Motor neuron (in vitro differentiated cells): ENCODE measurements at places on chromosomes 7 and 10.

DNA sequence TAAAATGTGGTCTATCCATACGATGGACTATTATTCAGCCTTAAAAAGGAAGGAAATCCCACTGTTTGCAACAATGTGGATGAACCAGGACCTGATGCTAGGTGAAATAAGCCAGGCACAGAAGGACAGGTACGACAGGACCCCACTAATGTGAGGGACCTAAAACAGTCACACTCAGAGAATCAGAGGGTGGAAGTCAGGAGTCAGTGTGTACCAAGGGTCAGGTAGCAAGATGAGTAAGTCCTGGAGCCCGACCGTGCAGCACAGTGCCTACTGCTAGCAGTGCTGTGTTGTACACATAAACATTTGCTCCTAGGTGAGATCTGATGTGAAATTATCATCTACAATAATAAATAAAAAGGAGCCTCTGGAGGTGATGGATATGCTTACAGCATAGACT, 322.3 kb downstream of the GLRX3 start:
- ATAC-seq: no peak

DNA sequence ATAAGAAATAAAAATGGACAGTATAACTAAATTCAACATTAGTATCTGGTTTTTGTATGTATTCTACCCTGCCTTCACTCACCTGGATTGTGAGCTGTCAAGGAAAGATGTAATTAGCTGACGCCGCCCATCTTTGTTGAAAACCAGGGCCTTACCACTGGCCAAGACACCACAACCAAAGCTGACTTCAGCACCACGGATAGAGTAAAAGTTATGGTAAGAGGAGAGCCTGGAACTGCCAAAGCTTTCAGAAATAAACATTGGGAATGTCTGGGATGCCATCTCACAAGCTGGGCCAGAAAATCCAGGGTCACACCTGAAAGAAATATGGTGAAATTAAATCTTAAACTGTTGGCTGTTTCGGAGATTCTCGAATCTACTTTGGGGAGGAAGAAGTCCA, 190.1 kb upstream of the SLC26A5 start:
- ATAC-seq: no peak

DNA sequence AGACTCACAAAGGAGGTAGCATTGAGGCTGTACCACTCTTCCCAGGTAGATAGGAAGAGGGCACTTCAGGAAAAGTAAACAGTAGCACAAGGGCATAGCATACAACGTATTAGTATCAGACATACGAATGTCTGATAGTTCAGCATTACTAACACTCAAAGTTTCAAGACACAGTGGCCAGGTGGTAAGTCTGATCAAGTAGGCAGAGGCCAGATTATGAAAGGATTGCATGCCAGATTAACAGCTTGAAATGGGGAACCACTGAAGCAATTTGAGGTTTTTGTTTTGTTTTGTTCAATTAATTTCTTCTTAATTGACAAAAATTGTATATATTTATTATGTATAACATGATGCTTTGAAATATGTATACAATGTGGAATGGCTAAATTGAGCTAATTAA, 45.7 kb upstream of the IL6 start:
- ATAC-seq: no peak

DNA sequence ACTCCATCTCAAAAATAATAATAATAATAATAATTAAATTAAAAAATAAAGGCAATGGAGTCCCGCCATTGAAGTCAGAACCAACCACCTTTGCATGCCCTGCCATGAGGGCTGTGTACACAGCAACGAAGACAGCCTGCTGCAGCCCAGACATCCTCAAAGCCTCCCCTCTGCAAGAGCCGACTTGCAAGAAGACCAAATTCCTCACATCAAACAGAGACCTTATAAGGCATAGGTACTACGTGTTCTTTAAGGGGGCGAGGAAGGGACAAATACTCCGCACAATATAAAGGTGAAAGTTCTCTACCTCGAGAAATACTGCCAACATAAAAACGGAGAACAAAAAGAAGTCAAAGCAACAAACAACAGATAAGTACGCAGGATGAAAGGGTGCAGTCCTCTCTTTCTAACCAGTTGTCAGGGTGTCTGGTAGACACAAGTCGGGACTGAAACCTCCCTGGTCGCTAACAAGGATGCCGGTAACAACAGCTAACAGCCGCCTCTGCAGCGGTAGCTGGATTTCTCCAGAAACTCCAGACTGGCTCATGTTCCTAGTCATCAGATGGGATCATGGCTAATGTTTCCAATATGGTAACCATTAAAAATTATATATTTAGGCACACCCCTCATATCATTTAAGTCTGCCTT, 23.6 kb downstream of the FGFR2 start:
- ATAC-seq: peak; percentile 24

DNA sequence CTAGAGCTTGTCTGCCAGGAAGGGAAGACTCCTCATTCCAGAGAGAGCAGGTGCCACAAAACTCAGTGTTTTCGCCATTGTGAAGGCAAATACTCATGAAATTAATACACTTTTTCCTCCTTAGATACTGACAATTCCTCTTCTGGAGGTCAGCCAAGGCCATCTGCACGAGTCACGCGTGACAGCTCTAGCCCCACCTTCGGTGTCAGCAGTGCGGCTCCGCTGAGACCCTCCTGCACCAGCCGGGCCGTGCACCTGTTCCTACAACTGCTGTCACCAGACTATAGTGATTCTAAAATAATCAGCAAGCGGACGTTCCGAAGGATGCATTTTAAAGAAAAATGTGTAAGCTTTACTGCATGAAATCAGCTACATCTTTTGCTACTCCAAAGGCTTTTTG, 127.7 kb downstream of the DIP2C start:
- no peak for ATAC-seq

- no peak for ATAC-seq
Measured at GRCh38 chr7:37425498-37425897, 23.2 kb downstream of the ELMO1 start.

GRCh38 chr10:85537561-85537960, 829.0 kb downstream of the GRID1 start:
- no peak for ATAC-seq

DNA sequence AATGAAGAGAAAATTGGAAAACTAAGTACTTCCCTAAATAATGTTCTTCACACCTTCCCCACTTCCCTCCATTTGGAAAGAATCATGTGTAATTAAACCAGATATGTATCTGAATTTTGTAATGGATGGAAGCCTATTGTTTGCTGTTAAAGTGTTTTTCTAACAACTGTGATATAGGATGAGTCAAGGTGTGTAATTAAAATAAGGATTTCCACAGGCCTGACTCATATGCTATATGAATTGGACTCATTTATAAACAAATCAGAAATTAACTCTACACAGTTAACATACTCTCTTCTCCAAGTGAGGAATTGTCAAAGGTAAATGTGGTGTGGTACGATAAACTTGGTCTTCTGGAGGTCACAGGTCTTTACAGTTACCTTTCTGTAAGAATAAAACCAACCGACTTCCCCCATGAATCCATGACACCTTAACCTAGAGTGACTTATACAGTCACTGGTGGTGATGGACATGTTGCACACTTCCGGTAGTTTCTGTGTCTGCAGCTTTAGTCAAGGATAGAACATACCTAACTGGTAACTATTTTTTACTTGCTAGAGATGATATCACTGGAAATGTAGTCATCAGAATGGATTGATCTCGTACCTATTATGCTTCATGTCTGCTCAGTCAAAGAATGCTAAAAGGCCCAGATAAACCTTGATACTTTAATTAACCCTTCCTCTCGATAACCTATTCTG, 12.8 kb downstream of the PNLIPRP3 start:
- no peak for ATAC-seq

- no peak for ATAC-seq
Measured at GRCh38 chr10:1932692-1933094, 195.4 kb upstream of the ADARB2 start.

- ATAC-seq: no peak
Measured at GRCh38 chr10:9951481-9952257, 1066.0 kb upstream of the CELF2 start.

DNA sequence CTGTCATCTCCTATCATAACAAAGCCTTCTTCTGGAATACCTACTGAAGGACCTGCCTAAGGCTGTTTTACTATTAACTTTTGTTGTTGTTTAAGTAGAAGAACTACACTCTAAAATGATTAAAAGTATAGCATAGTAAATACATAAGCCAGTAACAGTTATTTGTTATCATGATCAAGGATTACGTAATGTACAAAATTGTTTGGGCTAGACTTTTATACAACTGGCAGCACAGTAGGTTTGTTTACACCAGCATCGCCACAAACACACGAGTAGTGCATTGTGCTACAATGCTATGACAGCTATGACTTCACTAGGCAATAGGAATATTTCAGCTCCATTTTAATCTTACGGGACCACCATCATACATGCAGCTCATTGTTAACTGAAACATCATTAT, 169.1 kb downstream of the LRRN3 start:
- no peak for ATAC-seq

- ATAC-seq: peak; percentile 88
Measured at GRCh38 chr10:52213321-52213752, 100.7 kb upstream of the DKK1 start.

DNA sequence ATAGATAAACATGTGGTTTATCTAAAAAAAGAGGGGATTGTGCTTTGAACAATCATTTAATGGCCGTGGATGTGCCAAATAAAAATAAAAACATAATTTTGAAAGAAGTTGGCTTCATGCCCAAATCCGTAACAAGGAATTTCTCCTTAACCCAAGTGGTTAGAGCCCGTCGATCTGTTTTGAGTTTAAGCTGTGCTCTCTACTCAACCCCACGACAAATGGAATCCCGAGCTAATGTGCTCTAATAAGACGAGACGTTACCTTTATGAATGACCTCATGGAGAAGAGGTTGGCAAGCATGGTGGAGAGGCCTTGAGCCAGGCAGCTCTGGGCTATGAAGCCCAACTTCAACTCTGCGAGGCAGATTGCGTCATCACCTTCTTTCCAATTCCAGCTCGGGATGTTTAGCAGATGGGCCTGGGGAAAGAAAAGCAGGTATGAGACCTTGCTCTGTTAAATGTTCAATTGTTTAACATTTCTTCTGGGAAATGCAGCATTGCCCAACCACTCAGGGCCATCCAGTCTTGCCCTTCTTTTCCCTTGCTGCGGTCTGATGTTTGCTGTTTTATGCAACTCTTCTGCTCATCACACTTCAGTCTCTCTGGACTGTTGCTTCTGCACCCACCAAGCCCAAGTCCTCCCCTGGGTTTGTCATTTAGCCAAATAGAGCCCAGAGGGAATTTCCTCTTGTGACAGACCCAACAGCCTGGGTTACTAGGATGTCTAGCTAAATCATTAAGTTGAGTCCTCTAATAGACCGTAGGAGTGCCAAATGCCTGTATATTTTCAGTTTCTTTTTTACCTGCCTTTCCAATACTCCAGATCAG, 564.6 kb downstream of the KCNMA1 start:
- ATAC-seq: no peak

GRCh38 chr7:70598976-70599375, 533.0 kb upstream of the GALNT17 start:
- ATAC-seq: no peak

DNA sequence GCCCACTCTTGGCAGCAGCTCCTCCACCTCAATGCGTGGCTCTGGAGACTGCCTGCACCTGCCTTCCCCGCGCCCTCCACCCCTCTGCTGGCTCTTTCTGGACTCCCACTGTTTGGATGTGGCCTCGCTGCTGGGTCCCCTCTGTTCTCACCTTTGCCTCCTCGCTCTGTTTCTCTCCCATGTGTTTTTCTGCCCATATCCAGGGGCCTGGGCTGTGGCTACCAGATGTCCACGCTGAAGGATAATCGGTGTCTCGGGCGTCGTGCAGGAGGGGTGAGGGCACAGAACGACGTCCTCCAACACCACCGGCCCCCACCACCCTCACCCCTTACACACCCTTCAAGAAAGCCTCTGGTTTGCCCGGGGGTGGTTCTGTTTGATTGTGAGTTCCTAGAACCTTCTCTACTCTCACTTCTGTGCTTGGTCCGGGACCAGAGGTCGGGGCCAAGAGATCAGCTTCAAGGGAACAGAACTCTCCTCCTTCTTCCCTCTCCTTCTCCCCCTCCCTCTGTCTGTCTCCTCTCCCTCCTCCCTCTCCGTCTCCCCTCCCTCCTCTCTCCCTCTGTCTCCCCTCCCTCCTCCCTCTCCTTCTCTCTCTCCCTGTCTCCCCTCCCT, 31.7 kb downstream of the AP5Z1 start:
- no peak for ATAC-seq

GRCh38 chr7:90111-91063, 102.0 kb upstream of the FAM20C start:
- ATAC-seq: no peak

GRCh38 chr7:929311-929711, 25.2 kb downstream of the ADAP1 start:
- no peak for ATAC-seq
